Psoas muscle (tissue), 8 donors: ENCODE measurements at places on chromosomes 12 and 14. TPM values are rescaled to one million over a fixed set of nuclear protein-coding genes. Genes with fewer than 3 reads are reported as not detected.

Gene ARHGDIB
- polyA plus RNA-seq = 44.0 TPM

Gene FAM186B
- 0.23 TPM for polyA plus RNA-seq

Gene FLRT2
- polyA plus RNA-seq = 1.3 TPM

Gene MYH7
- 1,534 TPM for polyA plus RNA-seq

Gene TSPAN19
- polyA plus RNA-seq = 0.06 TPM

Gene POTEG
- not detected for polyA plus RNA-seq

Gene CDKL1
- polyA plus RNA-seq = 0.46 TPM

Gene CDKN3
- polyA plus RNA-seq = 1.4 TPM

Gene ACSM4
- polyA plus RNA-seq = not detected

DNA sequence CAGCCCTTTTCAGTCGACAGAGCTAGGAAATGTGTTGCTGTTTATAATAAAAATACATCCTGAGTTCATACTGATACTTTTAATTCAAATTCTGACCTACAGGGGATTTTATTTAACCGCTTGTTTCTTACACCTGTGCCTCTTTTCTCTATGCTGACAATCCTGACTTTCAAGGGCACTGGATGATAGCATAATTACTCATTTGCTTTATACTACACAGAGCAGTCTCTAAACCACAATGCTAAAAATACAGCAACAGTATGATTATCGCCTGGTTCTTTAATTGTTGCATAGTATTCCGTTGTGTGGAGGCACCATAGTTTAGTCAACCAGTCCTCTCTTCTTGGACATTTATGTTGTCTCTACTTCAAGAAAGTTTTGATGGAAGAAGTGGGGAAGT, 372.9 kb downstream of the DPF3 start:
- DNase-seq = no peak

GRCh38 chr12:49043856-49044258, 16.7 kb downstream of the KMT2D start:
- DNase-seq = peak; percentile 72

- no peak for DNase-seq
Observed at GRCh38 chr12:52860102-52860823, 11.5 kb upstream of the KRT78 start.

DNA sequence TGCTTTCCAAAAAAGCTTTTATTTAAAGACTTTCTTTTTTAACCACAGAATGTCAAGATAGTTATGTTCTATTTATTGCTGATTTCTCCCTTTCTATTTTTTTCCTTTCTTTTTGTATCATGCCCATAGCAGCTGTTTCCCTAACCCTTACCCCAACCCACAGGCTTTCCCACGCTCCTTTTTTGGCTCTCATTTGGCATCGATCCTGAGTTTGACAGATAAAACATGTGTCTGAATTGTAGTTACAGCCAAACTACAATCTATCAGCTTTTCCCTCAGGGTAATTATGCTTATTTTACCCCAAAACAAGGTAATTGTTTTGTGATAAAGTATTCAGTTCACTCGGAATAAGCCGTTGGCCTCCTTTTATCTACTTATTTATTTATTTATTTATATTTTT, 46.7 kb downstream of the PDE3A start:
- no peak for DNase-seq

DNA sequence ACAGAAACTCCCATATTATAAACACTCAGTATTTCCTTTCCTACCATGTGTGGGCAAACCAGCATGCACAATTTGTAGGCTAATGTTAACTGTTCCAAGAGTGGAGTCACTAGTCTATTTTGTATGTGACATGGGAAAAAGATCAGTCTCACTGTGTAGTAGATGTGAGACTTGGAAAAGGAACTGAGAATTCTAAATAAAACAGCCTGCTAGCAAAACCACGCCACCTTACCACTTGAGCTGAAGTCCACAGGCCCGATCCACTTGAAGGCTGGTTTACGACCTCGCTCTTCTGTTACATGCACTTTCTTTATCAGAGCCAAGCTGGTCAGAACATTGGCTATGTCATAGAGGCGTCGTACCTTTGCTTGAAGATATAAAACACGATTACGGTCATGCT, 22.5 kb downstream of the E2F7 start:
- DNase-seq = no peak

- DNase-seq = no peak
Observed at GRCh38 chr12:100567945-100568344, 5.5 kb upstream of the GAS2L3 start.

GRCh38 chr14:42293180-42293579, 686.5 kb downstream of the LRFN5 start:
- no peak for DNase-seq

DNA sequence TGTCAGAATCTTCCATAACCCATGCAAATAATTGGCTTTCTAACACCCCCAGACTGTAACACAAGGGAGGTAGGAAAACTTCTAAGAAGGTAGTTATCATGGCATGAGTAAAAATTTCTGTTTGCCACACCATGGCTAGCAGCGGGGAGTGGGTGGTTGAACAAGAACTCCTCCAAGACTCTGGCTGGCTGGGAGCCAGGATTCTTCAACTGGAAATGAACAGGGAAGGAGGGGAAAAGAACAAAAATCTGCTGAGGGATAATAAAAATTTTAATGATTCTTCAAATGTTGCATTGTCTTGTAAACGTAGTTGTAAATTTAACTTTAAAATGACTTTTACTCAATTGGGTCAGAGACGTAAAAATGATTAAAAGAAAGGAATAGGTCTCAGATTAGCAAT, 78.9 kb downstream of the AKAP6 start:
- DNase-seq = peak; percentile 17

DNA sequence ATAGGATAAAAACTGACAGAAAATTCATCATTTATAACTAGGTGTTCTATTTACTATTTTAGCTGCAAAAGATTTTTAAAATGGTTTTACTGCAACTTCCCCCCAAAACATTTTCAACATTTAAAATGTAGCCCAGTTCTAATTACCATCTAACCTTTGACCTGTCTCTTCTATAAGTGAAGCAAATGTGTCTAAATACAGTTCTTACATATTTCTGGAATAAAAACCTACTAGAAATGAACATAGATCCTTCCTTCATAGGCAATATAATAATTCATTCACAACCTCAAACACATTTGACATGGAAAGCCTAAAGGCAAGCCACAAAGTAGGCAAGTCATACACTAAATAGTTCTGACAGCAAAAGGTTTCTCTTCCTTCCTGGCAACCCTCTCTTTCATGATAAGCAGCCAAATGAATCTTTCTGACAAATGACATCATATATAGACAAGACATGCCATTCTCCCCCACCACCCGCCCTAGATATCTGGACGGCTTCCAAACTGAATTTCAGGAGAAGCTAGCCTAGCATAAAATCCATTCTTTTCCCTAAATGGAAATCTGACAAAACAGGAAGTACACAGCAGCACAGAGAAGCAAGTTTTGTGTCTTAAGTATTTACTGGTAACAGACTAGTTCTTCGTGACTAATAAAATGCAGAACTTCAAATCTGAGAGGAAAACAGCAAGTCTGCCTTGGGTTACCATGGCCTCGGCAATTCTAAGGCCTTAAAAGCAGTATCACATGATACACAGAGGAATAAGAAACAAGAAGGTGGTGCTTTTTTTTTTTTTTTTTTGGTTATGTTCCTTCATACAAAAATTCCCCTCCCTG, 17.2 kb upstream of the ARID4A start:
- no peak for DNase-seq

DNA sequence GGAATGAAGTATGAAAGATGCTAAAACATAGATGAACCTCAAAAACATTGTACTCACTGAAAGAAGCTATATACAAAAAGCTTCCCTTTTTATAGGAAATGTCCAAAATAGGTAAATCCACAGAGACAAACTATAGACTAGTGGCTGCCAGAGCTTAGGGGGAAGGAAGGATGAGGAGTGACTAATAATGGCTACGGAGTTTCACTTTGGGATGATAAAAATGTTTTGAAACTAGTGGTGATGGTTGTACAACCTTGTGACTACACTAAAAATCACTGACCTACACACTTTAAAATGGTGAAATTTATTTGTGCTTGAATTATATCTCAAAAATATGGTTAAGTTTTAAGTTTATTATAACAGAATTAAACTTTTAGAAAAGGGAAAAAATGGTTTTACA, 37.1 kb upstream of the AMN1 start:
- no peak for DNase-seq

DNA sequence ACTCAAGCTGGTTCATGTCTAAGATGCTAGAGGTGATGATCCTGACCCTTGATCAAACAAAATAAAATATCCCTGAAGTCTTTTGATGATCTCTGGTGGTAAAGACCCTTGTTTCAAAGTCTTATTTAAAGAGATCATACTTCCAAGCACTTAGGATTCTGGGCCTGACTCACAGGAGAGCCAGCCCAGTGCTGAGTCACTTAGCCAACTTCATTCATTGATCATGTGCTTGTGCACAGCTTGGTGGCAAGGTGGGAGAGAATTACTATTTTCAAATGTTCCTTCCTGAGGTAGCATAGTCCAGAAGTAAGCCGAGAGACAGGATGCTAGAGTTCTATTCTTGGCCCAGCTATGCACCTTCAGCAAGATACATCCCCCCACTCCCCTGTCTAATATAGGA, 40.6 kb downstream of the SCN8A start:
- no peak for DNase-seq

GRCh38 chr12:126608607-126609175, 1543.5 kb downstream of the AACS start:
- DNase-seq = no peak

DNA sequence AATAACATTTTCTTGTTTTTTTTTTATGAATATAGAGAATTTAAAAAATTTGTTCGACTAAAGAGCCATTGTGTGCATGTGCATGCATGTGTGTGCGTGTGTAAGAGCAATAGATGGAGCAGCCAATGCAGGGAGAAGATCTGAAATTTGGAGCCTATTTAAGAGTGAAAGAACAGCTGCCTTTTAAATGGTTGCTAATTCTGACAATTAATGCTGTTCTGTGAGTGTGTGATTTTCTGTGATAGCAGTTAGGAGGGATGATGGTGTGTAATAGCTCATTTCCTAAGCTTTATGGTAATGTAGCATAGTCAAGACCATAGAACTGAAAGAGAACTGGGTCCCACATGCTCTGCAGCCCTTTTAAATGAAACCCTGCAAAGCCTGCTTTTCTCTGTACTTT, 137.9 kb downstream of the NRXN3 start:
- DNase-seq = no peak

DNA sequence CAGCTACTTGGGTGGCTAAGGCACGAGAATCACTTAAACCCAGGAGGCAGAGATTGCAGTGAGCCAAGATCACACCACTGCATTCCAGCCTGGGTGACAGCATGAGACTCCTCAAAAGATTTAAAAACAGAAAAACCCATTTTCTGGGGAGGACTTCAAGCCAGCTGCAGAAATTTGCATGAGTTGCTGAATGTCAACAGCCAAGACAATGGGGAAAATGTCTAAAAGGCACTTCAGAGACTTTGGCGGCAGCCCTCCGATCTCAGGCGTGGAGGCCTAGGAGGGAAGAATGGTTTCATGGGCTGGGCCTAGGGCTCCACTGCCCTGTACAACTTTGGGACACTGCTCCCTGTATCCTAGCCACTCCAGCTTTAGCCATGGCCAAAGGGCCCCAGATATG, 177.8 kb upstream of the C14orf180 start:
- no peak for DNase-seq

GRCh38 chr14:86084097-86084496, 554.2 kb downstream of the FLRT2 start:
- no peak for DNase-seq

- no peak for DNase-seq
Observed at GRCh38 chr14:24362241-24362960, 5.6 kb upstream of the NFATC4 start.

- no peak for DNase-seq
Observed at GRCh38 chr14:94112513-94113063, 2.1 kb downstream of the IFI27 start.

DNA sequence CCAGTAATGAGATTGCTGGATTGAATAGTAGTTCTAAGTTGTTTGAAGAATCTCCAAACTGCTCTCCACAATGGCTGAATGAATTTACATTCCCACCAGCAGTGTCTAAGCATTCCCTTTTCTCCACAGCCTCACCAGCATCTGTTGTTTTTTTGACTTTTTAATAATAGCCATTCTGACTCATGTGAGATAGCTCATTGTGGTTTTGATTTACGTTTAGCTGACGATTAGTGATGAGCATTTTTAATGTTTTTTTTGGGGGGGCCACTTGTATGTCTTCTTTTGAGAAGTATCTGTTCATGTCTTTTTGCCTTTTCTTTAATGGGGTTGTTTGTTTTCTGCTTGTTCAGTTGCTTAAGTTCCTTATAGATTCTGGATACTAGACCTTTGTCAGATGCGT, 8.1 kb upstream of the SLC15A5 start:
- no peak for DNase-seq

DNA sequence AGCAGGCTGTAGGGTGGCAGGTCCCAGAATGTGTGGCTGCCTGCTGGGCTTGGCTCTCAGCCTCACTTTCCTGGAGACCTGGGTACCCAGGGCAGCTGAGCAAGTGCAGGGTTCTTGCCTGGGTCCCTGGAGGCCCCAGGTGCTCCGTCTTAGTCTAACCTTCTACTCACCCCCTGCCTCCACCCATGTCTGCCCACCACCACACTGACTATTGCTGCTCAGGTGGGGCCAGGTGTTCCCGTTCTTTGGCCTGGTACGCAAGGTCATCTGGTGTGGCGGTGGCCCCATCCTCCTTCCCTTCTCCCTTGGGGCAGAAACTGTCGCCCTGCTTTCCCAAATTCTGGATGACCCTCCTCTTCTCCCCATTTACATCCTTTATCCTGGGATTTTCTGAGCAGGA, 319.9 kb downstream of the TMEM121 start:
- no peak for DNase-seq

GRCh38 chr14:84975241-84975902, 554.6 kb upstream of the FLRT2 start:
- DNase-seq = no peak

- DNase-seq = peak; percentile 21
Observed at GRCh38 chr14:51328064-51328771, 88.2 kb downstream of the TMX1 start.

GRCh38 chr14:92198804-92199203, 77.0 kb downstream of the CPSF2 start:
- no peak for DNase-seq

DNA sequence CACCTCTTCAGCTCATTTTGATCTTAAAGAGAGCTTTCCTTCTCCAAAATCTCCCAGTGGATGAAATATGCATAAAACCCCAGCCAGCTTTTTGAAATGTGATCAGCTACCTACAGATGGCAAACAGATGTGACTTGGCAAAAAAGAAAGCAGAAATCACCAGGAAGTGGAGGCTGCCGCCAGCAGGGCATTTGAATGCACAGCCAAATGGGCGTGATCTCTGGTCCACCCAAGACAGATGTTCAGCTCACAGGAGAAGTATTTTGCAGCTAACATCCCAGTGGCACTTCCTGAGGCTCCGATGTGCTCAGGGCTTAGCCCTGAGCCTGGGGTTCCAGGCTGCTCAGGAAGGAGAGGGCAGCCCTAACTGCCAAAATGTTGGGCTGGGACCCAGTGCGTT, 78.3 kb downstream of the LGMN start:
- DNase-seq = no peak

GRCh38 chr12:22627371-22627770, 2.4 kb downstream of the ETNK1 start:
- no peak for DNase-seq

DNA sequence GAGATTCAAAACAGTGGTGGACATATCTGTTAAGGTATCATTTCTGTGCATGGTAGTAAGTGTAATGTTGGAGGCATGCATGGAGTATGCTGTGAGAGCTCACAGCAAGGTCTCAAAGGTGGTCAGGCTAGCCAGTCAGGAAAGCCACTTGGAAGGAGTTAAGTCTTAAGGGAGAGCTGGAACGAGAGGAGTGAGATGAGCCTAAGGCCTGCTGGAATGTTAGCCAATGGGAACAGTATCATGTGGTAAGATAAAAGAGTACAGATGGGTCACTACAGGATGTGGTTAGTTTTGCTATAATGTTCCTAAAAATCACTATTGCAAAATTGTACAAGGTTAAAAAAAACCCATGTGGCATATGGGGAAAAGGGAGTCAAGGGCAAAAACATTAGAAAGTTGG, 311.7 kb upstream of the E2F7 start:
- DNase-seq = no peak
